GM23338 (cell line): ENCODE measurements at places on chromosomes 6 and 20. TPM values are rescaled to one million over a fixed set of nuclear protein-coding genes. Genes with fewer than 3 reads are reported as not detected.

DNA sequence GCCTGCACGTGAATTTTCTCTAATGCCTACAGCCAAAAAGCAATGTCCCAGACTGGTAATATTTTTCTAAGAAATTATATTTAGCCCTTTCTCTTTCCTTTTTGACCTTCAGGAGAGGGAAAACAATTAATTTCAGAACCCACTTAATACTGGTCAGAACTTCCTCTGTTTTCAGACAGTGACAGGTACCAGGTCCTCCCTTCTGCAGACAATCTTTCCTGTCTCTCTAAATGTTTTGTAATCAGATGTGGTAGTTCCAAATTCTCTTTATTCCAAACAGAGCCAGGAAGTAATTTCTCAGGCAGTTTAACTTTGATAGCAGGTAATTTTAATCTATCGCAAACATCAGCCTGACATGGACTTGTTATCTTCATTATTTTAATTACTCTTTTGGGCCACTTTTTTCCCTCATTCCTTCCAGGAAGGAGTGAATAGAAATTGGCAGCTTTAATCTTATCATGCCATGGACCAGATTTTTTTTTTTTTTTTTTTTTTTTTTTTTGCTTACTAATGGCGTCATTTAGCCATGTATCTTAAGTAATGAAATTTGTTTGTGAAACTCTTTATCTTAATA, 348.6 kb upstream of the SOX4 start:
- DNase-seq = no peak

DNA sequence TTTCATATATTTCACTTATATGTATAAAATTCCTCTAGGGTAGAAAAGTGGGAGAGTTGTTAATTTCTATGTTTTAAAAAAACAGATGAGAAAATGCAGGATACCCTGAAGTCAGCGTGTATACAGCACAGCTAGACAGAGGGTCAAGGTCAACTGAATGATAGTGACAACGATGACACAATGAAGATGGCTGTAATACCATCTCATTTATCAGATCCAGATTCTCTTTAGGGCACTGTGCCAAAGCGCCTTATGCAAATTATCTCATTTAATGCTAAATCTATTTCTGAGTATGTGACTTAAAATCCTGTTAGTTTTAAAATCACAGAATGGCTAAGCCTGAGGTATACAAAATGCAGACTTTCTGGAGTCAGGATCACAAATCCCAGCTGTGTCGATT, 431.4 kb upstream of the RUNX2 start:
- DNase-seq = no peak

- DNase-seq = peak; percentile 31
Observed at GRCh38 chr6:45212976-45213375, 115.2 kb upstream of the RUNX2 start.

DNA sequence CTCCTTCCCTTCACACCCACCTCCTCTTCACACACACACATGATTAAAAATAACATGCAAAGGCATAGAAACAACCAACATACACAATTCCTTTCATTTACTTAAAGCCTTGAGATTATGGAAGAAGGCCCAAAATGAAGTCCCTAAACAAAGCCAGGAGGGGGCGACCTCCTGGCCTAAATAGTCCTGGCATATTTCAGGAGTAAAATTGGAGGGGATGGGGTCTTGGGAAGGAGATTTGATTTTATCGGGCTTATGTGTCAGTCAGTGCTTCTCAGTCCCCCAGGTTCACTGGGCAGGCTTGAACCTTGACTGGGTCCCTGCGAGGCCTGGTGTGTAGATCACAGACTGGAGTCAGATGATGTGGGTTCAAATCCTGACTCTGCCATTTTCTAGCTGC, 266.4 kb downstream of the SAMD5 start:
- peak; percentile 65 for DNase-seq

DNA sequence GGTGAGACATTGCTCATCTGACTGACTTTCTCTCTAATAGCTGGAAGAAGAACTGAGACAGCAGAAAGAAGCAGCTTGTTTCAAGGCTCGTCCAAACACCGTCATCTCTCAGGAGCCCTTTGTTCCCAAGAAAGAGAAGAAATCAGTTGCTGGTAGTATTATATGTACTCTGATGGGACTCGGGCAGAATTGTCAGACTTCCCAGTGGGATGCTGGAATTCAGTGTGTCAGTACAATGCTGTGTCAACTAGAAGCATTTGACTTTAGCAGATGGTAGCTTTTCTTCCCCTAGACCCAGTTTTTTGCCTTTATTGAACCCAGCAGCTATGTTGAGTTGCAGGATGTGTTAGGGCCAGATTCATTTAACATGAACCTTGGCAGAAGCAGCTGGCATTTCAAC, 21.8 kb upstream of the MYLK2 start:
- no peak for DNase-seq

DNA sequence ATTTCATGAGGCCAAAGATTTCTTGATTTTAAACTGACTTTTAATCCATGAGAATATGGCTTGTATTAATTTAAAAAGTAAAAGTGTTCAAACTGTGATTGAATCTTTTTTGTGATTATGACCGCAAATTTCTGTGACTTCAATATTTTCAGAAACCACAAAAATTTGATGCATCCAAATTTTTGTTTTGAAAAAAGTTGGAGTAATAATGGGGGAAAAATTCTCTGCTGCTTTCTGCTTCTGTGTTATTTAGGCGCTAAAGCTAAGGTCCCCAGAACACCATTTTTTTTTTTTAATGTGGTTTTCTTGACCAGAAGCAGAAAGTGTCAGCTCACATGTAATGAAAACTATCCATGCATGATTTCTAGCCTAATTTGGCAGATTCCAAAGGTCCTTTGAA, 65.3 kb downstream of the GRIK2 start:
- no peak for DNase-seq

- no peak for DNase-seq
Observed at GRCh38 chr6:116016846-116017545, 43.7 kb downstream of the FRK start.

DNA sequence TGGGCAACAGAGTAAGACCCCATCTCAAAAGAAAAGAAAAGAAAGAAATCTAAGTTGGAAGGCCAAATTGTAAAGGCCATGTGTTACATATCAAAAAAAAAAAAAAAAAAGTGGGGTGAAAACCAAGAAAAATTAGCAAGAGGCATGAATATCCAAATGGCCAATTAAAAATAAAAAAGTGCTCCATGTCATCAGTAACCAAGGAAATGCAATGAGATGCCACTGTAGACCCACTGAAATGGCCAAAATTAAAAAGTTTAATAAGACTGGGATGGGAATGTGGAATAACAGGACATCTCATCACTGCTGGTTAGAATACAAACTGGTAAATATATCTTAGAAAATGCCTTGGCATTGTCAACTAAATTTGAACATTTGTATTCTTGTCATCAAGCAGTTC, 30.1 kb upstream of the BCLAF1 start:
- DNase-seq = no peak

DNA sequence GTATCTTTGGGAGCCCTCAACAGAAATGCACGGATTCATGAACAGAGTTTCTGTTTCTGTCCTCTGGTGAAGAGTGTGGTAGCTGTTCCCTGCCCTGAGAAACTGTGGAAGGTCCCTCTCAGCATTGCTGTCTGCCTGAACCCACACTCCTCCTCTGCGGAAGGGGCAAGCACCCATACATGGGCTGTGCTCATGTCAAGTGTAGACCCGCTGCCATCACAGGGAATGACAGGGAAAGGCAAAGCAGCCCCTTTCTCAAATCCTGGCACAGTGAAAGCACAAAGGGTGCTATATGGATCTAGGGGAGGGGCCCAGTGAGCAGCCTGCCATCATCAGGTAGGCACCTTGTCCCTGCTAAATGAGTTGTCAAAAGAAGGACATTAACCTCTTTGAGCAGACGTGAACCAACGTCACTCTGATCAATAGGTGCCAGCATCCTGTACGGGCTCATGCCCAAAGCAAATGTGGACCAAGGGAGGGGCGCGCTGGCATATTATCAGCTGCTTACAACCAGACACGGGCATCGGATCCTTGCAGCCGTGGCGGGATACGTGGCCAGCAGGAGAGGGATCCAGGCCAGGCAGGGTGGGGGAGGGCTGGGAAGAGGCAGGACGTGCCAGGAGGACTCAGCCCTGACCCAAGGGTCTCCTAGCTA, 231.2 kb upstream of the PMEPA1 start:
- DNase-seq = no peak

GRCh38 chr6:96058082-96058481, 42.3 kb downstream of the FUT9 start:
- no peak for DNase-seq

DNA sequence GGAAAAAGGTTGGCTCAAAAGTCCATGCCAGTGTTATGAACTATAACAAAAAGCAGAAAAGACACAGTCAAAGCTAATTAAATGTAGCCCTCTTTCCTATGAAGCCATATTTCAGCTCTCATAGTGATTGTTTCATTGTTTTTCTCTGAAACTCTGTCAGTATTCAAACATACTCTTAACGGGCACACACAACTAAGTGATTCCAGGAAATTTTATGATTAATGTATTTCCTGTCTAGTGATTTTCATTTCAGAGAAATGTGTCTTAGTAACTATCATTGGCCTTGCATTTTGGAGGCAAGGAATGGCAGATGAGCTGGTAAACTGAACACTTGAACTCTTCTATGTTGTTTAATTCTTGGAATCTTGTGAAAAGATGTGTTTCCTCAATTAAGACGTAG, 68.0 kb downstream of the CLVS2 start:
- DNase-seq = no peak

GRCh38 chr6:89559487-89559886, 79.1 kb downstream of the LYRM2 start:
- DNase-seq = peak; percentile 39

DNA sequence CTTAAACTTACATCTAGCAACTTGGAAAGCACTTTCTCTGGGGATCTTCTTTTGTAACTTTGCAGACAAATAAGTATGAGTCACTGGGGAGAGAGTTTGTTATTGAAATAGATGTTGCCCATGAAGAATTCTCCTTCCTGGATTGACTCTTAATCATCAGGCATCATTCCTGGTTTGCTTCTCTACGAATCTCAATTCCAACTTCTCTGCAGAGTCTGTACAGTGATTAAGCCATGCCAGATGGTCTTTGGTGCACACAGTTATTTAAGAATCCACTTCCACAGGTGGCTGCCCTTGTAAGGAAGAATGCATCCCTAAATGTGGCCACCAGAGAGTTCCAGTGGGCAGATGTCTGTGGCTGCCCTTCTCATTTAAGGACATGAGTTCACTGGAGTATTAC, 25.7 kb downstream of the MYCT1 start:
- no peak for DNase-seq

DNA sequence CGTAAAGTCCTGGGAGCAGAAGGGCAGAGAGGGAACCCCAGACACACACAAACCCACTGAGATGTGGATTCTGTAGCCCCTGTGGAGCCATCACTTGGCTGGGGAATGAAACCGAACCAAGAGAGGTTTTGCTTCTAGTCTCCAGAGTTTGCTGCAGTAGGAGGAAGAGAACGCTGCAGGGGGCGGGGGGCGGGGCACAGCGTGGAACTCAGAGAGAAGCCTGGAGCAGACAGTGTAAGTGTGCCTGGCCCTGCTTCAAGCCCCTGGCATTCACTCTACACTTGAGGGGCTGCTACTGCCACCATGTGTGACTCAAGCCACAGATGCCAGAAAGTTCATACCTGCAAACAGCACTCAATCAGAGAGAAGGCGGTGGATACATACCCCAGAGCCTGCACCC, 18.9 kb downstream of the GABRR1 start:
- DNase-seq = no peak

- no peak for DNase-seq
Observed at GRCh38 chr6:169896826-169897456, 145.5 kb downstream of the ERMARD start.

DNA sequence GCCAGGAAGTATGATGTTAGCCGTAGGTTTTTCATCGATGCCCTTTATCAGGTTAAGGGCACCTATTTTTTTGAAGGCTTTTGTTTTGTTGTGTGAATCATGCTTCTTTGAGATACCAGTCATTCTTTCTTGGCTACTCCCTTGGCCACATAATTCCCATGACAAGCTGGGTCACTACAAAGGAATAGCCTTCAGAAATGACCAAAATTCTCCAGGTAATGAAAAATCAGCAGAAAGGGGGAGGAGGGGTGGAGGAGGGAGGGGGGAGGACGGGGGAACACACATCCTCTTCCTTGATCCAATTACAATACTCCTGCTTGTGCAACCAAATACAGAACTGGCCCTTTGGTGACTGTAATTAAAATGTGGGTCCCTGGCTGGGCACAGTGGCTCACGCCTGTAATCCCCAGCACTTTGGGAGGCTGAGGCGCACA, 21.7 kb upstream of the TGM2 start:
- DNase-seq = no peak

GRCh38 chr6:23145781-23146180, 576.4 kb downstream of the HDGFL1 start:
- no peak for DNase-seq

DNA sequence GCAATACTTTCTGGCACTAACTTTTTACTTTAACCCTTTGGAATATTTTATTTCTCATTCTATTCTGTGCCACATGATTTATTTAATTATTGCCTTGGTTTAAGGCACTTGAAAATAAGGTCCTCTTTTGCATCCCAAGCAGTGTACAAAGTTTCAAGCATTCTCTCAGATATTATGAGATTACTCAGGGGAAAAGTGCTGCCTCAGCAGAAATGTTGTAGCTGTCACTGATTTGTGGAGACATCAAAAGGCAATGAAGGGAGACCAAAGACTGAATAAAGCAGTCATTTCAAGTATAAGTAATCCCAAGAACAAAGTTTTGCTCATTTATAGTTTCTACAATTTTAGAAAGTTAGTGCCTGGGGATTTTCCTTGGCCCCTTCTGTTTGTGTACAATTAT, 253.0 kb downstream of the RNF144B start:
- no peak for DNase-seq

DNA sequence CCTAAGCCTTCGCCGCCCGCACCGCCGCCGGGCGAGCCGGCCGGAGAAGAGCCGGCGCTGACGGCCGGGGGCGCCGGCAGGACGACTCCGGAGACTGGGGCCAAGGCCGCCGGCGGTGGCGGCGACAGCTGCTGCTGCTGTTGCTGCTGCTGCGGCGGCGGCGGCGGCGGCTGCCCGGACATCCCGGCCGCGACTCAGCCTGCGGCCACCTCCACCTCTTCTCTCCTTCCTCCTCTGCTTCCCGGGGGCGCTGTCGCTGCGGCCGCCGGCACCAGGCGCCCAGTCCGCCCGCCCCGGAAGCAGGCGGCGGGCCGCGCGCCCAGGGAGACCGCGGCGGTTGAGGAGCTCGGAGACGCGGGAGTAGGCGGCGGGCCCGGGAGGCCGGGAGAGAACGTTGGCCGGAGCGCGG, 307 bp downstream of the RANBP9 start:
- no peak for DNase-seq

Gene DNAH8
- total RNA-seq = not detected in 2 replicates

Gene IER3
- total RNA-seq = 14.1 and 19.9 TPM in 2 replicates
